ENCODE measurements at places on chromosomes 2 and 18.

- DNase-seq: no peak
Observed at GRCh38 chr2:66573416-66573815, 138.5 kb downstream of the MEIS1 start.

DNA sequence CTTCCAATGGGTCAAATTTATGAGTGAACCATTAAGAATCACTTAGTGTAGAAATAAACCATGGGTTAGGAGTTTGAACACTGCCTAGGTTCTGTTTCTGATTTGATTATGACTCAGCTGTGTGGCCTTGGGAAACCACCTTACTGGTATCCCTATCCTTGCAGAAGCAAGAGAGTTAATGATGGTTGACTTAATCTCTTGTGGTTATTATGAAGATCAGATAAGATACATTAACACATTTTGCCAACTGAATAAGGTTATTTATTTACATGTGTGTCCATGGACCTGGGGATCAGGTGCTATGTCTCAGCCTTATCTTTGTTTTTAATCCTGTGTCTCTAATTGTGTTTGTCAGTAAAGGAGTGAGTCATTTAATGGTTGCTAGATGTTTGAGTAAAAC lies 5.4 kb upstream of the KCNJ13 start:
- no peak for DNase-seq

DNA sequence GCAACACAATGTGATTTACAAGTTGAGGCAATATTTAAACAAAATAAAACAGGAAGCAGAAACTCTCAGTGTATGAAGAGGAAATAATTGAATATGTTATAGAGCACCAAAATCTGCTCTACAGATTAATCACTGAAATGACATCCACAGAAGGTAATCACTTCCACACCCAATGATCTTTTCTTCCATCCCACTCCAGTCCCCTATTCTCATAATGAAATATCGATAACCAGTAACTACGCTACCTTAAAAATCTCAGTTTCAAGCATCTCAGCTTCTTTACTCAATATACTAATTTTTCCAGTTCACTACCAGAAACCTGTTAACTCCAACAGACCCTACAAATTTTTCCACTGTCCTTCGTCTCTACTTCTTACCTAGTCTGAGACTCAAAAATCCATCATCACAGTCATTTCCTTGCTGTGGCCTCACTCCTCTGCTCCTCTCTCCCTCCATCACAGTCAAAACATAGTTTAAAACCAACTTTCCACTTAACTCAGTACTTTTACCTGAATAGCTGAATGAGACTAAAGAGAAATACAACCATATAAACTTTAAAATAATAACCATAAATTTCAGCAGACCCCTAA lies 67.1 kb downstream of the MEMO1 start:
- DNase-seq: no peak

GRCh38 chr18:67456711-67457110 lies 59.8 kb downstream of the DSEL start:
- no peak for DNase-seq

- no peak for DNase-seq
Observed at GRCh38 chr2:232928551-232929302, 58.7 kb downstream of the SNORC start.

GRCh38 chr2:34291076-34291475 lies 692.0 kb upstream of the FAM98A start:
- DNase-seq: no peak

- peak; percentile 16 for DNase-seq
Observed at GRCh38 chr2:217262911-217263310, 403.0 kb upstream of the TNP1 start.

DNA sequence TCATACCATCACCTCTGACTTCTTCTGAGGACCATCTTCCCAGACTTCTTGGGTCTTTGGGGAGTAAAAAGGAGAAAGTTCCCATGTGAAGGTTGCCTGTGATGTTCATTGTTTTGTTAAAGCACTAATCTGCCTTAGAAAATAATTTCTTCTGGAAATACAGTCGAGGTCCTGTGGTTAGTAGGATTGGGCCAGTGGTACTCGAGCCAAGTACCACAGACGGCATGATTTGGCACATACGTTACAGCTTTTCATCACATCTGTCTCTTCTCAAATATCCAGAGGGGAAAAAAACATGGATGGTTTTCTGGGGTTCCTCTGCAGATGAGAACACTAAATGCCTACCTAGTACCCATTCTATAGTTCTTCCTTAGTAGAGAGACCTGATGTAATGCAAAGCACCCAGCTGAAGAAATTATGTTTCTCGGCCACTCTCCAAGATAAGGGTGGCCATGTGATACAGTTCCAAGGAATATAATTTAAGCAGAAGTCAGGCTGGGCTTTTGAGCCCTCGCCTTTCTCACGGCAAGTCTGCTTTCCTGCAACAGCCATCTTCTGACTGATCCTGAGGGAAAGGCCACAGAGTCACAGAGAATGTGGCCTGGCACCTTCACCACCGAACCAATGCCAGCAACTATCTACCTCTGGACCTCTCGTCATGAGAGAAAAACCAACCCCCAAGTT lies 161.0 kb downstream of the RNF152 start:
- no peak for DNase-seq

DNA sequence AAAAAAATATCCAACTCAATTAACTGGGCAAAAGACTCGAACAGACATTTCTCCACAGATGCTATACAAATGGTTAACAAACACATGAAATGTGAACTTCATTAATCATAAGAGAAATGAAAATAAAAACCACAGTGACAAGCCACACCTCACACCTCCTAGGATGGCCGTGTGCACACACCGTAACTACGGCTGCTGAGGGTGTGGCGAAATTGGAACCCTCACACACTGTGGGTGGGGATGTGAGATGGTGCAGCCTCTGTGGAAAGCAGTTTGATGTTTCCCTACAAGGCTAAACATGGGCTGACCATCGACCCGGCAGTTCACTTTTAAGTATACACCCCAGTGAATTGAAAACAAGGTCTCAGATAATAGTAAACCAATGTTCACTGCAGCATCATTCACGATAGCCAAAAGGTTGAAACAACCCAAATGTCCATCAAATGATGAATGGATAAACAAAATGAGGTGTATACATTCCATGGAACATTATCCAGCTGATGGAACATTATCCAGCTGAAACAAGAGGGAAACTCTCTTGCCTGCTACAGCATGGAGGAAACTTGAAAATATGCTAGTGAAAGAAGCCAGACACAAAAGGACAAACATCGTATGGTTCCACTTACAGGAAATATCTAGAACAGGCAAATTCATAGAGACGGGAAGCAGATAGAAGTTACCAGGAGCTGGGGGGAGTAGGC lies 32.2 kb downstream of the ZAP70 start:
- no peak for DNase-seq

DNA sequence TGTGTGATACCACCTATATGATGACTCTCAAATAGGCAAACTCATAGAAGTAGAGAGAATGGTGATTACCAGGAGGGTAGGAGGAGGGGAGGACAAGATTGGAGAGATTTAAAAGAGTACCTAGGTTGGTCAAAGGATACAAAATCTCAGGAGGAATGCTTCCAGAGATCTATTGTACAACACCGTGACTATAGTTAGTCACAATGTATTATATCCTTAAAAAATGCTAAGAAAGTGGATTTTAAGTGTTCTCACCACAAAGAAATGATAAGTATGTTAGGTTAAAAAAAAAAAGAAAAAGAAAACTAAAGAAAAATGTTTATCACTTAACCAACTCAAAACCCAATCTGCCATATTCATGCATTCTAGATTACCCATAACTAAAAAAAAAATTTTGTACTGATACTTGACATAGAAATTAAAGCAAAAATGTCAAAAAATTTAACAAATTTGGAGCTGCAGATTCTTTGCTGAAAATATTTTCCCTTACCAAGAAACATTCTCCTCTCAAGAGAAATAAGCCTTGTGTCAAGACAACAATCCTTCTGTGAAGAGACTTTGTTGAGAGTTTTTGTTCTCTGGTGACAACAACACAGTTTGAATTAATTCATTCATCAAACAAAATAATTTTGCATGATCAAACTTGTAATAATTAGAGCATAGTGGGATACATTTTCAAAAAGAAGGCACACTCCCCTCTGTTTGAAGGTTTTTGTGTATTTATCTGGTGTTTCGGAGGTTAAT lies 213.1 kb downstream of the DNER start:
- DNase-seq: no peak

- no peak for DNase-seq
Observed at GRCh38 chr2:148577845-148578492, 66.6 kb upstream of the EPC2 start.

GRCh38 chr2:173132531-173132930 lies 56.9 kb downstream of the MAP3K20 start:
- DNase-seq: no peak

DNA sequence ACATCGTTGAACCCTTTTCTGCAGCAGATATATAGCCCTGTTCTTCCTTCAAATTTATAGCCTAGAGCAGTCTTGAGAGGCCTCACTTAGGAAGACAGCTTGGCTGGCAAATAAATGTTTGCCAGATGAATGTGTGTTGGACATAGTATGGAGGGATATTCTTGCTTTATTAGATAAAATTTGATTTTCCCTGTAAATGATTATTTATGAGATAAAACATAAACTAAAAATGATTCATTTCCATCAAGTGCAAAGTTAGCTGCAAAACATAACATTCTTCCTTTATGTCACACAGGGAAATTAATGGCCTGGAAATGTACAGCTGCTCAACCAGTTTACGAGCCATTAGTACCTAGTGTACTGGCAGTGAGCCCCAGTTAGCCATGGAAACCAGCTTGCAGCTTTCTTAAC lies 82.5 kb downstream of the LIMS1 start:
- no peak for DNase-seq

DNA sequence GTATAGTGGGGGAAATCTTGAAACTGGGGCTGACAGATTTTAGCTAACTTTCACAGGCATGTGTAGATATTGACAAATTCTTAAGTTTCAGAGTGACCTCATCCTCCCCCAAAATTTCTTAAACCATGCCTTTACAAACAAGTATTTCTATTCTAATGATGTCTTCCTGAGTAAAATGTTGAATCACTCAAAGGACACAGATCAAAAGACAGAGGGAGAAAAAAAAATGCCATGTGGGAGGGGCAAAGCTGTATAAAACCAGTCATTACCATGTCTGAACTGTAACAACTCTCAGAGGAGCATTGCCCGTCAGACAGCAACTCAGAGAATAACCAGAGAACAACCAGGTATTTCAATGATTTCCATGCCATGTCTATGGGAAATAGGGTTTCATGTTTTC lies at the start of gene SERPINB2:
Gene SERPINB2 (plus strand): TSS at position 282 of the 400 bp plus-strand sequence. CDS start 3,740 bp downstream, outside the sequence.
- no peak for DNase-seq

DNA sequence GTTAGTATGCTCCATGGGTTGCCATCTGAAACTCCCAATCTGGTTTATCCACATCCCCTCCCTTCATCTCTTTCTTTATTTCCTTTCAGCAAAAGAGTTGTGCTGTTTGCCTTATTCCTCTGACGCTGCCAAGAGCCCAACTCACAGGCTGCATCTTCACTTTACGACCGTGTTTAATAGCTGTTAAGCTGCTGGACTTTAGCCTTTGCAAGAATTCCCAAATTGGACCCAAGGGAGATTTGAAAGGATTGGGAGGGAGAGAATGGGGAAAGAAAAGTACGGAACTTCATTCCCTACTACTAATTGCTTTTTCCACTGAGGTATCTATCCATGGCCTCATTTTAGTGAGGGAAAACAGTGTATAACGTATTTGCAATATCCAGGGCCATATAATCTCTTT lies 263.4 kb upstream of the MEIS1 start:
- DNase-seq: no peak

GRCh38 chr2:120177001-120177621 lies 46.1 kb downstream of the TMEM185B start:
- no peak for DNase-seq

- peak; percentile 58 for DNase-seq
Observed at GRCh38 chr2:218367415-218368149, 10.9 kb downstream of the CATIP start.

DNA sequence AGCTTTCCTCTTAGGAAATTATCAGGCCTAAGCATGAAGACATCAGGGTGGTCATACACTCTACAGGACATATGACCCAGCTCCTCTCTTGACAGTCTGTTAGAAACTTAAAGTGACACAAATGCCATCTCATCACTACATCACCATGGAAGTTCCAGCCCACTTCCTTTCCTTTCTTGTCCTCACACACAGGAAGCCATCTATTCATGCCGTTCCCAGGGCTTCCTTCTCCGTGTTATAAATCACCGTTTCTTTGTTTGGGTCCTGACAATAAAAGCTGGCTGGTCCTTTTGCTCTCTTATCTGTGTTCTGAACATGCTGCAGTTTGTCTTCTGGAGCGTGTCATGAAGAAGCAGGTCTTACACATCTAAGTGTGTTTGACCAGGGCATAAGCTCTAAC lies 692.1 kb upstream of the CELF4 start:
- no peak for DNase-seq

- no peak for DNase-seq
Observed at GRCh38 chr2:12807907-12808810, 91.4 kb downstream of the TRIB2 start.

DNA sequence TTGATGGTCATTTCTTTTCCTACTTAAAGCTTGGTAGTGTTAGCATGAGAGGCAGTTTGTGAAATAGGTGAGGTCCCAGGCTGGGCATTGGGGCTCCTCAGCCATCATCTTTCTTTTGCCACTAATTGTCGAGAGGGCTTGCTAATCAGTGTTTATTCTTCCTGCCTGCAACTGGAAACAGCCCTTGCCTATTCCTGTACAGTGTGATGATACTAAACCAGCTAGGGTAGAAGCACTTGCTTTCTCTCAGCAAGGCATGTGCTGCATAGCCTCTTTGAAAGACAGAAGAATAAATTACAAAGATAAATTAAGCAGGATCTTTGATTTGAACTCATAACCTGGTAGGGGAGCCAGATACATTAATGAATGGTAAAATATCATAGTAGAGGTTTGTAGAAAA lies 16.6 kb upstream of the GPBAR1 start:
- no peak for DNase-seq
